Activated T-helper 9 cell treated with anti-CD3 and anti-CD28 coated beads, Interleukin-2, amount 50 U/mL, for 16 hours (primary cell): ENCODE measurements at places on chromosomes 3 and 15.

- no peak for DNase-seq
Observed at GRCh38 chr3:27281671-27282150, 87.5 kb downstream of the NEK10 start.

DNA sequence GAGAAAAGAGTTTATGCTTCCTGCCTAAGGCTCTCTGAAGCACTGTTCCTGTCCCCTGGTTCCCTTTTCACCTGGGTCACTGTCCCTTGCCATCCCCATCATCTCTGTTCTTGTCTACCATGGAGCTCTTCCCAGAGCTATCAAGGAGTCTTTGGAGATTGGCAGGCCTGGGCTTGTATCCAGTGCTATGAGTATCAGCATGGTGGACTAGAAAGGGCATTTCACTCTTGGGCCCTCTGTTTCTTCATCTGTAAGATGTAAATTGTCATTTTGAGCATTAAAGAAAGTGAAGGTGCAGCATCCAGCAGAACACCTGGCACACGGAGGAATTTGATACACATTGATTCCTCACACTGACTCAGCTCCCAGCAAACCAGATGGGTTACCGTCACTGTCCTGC is 388.2 kb downstream of the CACNA2D3 start:
- no peak for DNase-seq

- no peak for DNase-seq
Observed at GRCh38 chr3:146262371-146263110, 11.6 kb upstream of the PLSCR4 start.

GRCh38 chr15:43511012-43511885 is 6.2 kb upstream of the MAP1A start:
- DNase-seq, result no peak

DNA sequence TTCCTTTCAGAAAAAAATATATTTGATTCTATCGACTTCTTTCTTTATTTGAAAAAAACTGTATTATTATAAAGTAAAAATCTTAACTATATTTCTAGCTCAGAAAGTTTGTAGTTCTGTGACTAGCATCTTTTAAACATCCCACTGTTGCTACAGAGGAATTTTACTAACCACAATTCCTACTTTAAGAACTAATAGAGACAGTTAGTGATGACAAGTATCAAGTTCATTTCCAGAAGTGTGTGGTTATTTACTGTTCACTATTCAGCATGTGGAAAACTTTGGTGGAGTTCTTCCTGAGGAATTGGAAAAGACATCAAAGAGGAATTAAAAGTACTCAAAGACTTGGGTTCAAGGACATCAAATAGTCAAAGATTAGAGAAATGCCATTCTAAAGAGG is 524.1 kb upstream of the CBLB start:
- DNase-seq, result no peak

- no peak for DNase-seq
Observed at GRCh38 chr3:122269045-122269444, 56.0 kb upstream of the CSTA start.

DNA sequence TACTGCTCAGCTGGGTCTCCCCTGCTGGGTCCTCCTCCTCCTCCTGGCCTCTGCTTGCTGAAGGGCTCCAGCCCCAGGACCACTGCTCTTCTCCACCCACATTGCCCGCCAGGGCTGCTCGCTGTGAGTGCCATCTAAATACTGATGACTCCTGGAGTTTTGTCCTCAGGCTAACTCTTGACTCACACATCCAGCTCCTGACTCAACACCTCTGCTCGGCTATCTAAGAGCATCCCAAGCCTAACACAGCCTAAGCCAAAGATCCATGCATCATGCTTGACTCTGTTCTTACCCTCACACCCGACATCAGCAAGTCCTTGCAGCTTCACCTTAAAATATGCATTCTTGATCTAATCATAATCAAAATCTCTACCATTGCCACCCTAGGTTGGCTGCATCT is 260.2 kb downstream of the KLF13 start:
- no peak for DNase-seq
